ENCODE measurements at places on chromosomes 12 and 14.

DNA sequence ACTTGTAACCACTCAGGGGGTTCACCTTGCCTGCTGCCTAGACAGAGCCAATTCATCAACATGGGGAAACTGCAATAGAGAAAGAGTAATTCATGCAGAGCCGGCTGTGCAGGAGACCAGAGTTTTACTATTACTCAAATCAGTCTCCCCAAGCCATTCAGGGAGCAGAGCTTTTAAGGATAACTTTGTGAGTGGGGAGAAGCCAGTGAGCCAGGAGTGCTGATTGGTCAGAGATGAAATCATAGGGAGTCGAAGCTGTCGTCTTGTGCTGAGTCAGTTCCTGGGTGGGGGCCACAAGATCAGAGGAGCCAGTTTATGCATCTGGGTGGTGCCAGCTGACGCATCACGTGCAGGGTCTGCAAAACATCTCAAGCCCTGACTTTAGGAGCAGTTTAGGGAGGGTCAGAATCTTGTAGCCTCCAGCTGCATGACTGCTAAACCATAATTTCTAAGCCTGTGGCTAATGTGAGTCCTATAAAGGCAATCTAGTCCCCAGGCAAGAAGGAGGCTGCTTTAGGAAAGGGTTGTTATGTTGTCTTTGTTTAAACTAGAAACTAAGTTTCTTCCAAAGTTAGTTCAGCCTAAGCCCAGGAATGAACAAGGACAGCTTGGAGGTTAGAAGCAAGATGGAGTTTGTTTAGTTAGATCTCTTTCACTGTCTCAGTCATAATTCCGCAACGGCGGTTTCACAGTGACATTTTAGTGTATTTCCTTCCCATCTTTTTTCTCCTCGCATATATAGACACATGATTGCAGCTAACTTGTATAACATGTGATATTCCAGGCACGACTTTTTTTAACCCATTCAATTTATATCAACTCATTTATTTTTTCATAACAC is 68.9 kb upstream of the NCOR2 start:
- DNase-seq, result peak; percentile 15

- DNase-seq, result no peak
These were observed 119.0 kb upstream of the RASSF8 start for GRCh38 chr12:25839470-25839869.

GRCh38 chr14:36580856-36581831 is 1.3 kb downstream of the NKX2-8 start:
- no peak for DNase-seq

GRCh38 chr12:51863933-51864832 is 15.7 kb upstream of the FIGNL2 start:
- no peak for DNase-seq

GRCh38 chr12:71046215-71046614 is 111.6 kb downstream of the TSPAN8 start:
- no peak for DNase-seq

GRCh38 chr12:3913278-3913677 is 40.1 kb upstream of the PARP11 start:
- DNase-seq, result no peak

- DNase-seq, result no peak
These were observed 195.4 kb upstream of the C14orf180 start for GRCh38 chr14:104383996-104384775.

- no peak for DNase-seq
These were observed 130.9 kb upstream of the PLEKHA5 start for GRCh38 chr12:18998343-18999261.

DNA sequence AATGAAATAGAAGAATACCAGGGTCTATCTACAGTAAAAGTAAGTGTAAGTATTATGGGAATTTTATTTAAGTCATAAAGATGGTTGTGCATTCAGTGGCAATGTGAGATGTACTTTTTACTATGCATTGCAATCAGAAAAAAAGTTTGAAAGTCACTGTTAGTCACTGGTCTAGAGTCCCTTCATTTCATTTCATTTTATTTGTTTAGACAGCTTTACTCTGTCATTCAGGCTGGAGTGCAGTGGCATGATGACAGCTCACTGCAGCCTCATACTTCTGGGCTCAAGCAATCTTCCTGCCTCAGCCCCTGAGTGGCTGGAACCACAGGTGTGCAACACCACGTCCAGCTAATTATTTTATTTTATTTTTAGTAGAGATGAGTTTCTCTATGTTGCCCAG is 42.6 kb downstream of the TGFB3 start:
- DNase-seq, result no peak

DNA sequence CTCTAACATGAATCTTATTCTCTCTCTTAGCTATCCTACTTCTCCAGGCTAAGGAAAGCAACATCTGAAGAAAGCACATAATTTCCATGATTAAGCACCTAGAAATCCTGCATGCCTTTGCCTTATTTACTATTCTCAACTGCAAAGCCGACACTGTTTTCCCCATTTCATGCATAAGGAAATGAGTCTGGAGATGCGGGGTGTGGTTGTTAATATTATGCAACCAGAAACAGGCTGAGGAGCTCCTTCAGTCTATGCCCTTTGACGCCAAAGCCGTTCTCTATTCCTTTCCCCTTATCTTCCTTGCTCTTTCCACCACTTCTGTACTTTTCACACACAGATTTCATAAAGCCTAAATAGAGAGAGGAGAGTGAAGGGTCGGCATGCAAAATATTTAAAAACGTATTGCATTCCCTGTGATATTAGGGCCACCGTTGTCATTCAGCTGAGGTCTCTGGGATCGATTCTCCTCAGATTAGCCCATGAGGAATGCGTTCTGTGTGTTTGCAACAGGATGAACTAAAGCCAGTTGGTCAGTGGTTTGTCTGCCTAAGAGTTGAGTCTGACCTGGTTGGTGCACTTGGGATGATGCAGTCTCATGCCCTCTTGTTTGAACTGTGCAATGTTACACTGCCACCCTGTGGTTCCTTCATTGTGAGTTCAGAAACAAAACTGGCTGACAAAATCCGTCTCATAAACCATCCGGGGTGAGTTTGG is 53.1 kb upstream of the PLEKHG7 start:
- DNase-seq, result peak; percentile 68

GRCh38 chr14:48936849-48937248 is 649.3 kb downstream of the RPS29 start:
- DNase-seq, result no peak

DNA sequence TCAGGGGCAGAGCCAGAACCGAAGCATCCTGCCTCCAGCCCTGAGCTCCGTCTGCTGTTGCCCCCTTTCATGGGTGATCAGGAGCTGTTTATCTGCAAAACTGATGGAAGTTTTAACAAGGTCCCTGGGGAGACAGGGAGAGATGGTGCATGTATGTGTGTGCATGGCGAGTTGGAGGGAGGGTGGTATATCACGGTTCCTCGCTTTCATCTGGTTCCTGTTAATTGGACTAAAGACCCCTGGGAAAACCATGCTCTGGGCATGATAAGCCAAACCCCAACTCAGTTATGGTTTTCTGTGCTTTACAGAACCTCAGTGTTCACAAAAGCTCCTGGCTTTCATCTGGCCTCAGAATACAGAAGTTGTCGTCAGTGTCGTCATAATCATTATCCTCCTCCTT is 133.6 kb downstream of the KSR2 start:
- DNase-seq, result no peak

- no peak for DNase-seq
These were observed 11.7 kb downstream of the CINP start for GRCh38 chr14:102351023-102351422.

DNA sequence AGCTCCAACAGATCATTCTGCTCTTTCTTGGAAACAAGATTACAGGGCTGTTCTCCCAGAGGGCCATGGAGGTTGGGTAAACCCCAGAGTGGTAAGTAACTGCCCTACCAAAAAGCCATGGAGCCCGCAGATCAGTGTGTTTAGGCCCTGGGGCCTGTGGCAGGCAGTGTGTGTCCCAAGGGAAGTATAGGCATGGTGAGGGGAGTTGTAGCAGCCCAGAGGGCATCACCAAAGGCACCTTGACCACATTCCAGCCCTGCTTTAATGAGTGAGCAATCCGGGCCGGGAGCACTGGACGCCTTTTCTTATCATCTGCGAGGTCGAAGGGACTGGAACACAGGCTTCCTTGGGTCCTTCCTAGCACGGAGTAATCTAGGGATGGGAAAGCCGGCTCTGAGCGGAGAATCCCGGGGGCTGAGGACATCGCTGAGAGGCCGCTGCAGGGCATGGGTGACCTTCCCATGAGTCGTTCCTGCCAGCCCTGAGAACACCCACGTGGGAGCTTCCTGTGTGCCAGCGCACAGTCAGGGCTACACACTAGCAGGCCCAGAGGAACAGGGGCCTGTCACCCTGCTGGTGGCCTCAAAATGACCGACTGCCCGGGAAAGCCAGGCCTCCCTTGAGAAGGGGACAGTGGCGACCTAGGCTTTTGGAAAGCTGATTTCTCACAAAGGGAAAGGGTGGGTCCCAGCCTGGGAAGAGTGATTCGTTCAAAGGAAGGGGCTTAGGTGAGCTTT is 91.3 kb downstream of the NINJ2 start:
- no peak for DNase-seq

GRCh38 chr12:31736472-31736871 is 7.7 kb upstream of the AMN1 start:
- DNase-seq, result peak; percentile 84

GRCh38 chr12:28939427-28939826 is 209.7 kb upstream of the FAR2 start:
- DNase-seq, result no peak
